ENCODE measurements at places on chromosomes 3 and 15. TPM values are rescaled to one million over a fixed set of nuclear protein-coding genes. Genes with fewer than 3 reads are reported as not detected.

The ST6GAL1 gene
- 14.6 TPM for total RNA-seq

The ENTPD3 gene
- total RNA-seq, result 0.17 TPM

The SCG5 gene
- total RNA-seq, result 2.4 TPM

The CISH gene
- 1.9 TPM for total RNA-seq

The PP2D1 gene
- total RNA-seq, result not detected

The CPN2 gene
- 0.05 TPM for total RNA-seq

The SLCO2A1 gene
- 0.69 TPM for total RNA-seq

The CSTA gene
- not detected for total RNA-seq

The CIB2 gene
- total RNA-seq, result 8.2 TPM

The RASSF1 gene
- 14.4 TPM for total RNA-seq

The TMEM212 gene
- total RNA-seq, result not detected

The KBTBD13 gene
- not detected for total RNA-seq

The IL5RA gene
- not detected for total RNA-seq

The FILIP1L gene
- total RNA-seq, result 111 TPM

The PPP1R14D gene
- total RNA-seq, result not detected

The C2CD4B gene
- total RNA-seq, result 0.70 TPM

The FGD5 gene
- 0.30 TPM for total RNA-seq

The IQCF5 gene
- total RNA-seq, result not detected

The DPH3 gene
- total RNA-seq, result 24.7 TPM

The ZDHHC19 gene
- not detected for total RNA-seq

The TMC3 gene
- not detected for total RNA-seq

The NME9 gene
- total RNA-seq, result 1.0 TPM

The SPESP1 gene
- 0.75 TPM for total RNA-seq

The DNAH12 gene
- 0.25 TPM for total RNA-seq

The SLC22A14 gene
- not detected for total RNA-seq

The PCOLCE2 gene
- total RNA-seq, result 4.7 TPM

The CHRD gene
- 23.9 TPM for total RNA-seq

The SHC4 gene
- total RNA-seq, result 7.3 TPM

The ADAMTS9 gene
- total RNA-seq, result 229 TPM

The SH3GL3 gene
- total RNA-seq, result 0.35 TPM

The TUSC7 gene
- not detected for total RNA-seq

The ROPN1 gene
- total RNA-seq, result not detected

The TNFSF10 gene
- total RNA-seq, result 398 TPM

Data from renal cortical epithelial cell (primary cell).